ENCODE measurements at places on chromosomes 1 and 21.

GRCh38 chr1:215479567-215479966 is 87.5 kb upstream of the KCTD3 start:
- DNase-seq = no peak

DNA sequence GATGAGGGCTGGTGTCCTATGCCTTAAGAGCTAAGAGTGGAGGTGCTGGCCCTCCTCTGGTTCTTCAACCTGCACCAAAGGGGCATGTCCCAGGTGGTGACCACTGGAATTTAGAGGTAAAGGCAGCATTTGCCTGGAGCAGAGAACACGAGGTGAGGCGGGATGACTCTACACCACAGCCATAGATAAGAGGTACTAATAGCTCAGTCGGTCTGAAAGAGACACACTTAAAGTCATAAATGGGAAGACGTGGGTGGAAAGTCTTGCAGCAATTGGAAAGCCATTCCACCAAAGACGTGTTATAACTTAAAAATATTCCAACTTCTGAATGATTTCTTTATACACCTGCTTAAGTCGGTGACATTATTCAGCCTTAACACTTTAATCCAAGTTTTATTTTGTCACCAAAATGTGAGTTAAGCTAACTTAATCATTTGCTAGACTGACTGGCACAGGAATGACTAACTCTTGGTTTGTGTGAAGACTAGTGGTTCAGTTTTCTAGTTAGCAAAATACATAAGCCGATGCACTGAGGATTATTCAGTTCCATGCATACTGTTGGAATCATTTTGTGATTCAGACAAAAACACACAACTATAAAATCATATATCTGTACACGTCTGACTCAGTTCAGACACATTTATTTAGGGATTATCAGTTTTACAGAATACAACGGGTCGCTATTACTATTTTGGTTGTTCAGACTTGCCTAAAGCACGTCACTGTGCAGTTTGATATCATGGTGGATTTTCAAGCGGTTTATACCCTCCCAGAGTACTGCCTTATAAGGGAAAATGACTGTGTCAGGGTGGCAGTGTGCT is 4.6 kb upstream of the ETS2 start:
- DNase-seq = no peak

GRCh38 chr1:237000191-237000590 is 4.0 kb downstream of the MT1HL1 start:
- no peak for DNase-seq

- no peak for DNase-seq
Measured at GRCh38 chr1:209191262-209191634, 392.3 kb upstream of the CAMK1G start.

DNA sequence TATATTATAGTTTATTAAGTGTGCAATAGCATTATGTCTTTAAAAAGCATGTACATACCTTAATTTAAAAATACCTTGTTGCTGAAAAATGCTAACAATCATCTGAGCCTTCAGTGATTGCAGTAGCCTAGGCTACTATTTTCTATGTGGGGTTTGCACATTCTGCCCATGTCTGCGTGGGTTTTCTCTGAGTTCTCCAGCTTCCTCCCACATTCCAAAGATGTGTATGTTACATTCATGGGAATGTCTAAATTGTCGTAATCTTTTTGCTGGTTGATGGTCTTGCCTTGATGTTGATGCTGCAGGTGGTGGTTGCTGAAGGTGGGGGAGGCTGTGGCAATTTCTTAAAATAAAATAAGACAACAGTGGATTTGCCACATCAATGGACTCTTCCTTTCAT is 12.5 kb downstream of the AADACL3 start:
- no peak for DNase-seq

DNA sequence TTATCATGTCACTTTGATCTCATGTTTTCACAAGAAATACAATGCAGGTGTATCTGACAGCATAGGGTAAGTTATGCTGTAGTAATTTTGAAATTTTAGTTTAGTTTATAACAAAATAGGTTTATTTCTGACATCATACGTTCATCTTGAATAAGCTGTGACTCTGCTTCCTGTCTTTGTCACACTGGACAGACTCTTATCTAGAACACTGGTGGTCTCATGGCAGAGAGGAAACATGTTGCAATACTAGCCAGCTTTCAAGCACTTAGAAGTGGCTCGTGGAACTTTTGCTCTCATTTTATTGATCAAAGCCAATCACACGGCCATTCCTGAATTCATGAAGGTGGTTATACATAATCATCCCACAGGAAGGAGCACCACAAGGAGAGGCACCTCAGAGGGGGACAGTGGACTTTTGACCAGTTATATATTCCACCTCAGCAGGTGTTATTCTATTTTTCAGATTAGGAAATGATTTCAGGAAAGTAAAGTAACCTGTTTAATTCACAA is 46.5 kb downstream of the CYP2J2 start:
- DNase-seq = no peak

DNA sequence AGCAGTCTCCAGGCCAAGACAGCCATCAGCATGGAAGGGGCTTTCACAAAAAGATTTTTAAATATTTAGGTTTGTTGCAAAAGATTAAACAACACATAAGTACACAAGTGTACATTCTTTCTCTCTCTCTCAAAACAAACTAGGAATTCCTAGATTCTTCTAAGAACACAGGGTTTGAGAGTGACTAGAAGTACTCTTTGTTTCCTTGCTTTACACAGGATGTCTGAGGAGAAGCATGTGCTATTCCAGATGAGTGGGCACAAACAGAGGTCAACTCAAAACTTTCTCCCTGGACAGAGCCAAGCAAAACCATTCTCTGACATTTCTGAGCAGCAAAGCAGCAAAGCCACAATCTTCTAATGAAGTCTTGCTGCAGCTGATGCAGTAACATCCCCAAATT is 210.6 kb upstream of the HOOK1 start:
- DNase-seq = no peak

DNA sequence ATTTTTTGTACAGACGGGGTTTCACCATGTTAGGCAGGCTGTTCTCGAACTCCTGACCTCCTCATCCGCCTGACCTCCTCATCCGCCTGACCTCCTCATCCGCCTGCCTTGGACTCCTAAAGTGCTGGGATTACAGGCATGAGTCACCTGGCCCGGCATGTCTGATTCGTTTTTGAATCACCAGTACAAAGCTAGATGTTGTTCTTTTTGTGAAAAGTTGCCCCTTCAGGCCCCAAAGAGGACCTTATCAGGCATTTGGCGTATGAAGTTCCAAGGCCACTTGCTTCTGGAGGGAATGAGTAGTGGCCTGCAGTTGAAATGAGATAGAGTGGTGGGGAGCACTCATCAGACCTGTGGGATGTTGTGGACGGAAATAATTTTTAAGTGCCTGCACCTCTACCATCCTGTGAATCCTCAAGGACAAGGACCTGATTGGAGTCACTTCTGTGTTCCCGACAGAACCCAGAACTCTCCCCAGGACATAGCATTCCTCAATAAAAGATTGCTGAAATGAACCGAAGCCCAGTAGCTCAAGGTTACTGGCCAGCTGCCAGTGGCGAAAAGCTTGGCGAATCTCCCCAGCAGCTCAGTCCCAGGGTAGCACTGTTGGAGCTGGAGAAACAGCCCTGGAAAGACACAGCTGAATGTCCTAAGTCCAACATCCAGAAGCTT is 50.1 kb downstream of the NDUFS5 start:
- no peak for DNase-seq

DNA sequence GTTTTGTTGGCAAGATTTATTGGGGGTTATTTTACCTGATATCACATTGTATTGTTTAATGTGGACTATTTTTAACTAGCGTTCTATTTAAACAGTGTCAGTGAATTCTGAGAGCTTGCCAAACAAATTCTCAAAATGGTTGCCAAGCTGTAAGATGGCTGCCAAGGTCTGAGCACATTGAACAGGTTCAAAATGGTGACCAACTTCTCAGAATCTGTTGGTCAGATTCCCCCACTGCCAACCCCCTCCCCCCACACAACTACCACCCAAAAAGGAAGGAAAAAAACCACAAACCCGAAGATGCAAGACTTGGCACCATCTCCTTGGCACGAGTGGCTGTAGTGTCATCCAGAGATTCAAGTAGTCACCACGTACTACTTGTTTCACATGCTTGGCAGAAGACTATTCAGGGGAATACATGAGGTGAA is 159.1 kb downstream of the NFIA start:
- DNase-seq = no peak

DNA sequence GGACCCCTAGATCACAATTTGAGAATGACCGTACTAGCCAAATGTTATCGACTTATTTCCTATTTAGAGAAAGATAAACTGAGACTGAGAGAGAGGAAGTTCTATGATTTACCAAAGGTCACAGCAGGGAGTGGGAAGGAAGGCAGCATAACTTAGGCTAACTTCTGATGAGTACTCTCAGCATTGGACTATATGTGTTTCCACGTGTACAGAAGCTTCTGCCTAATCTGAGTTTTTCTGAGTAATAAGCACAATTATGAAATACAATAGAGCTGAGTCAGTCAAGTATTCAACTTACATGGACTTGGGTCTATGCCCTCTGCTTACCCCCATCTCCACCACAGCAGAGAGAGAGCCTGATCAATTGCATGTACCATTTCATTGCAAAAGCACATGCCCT is 88.1 kb upstream of the HIVEP3 start:
- DNase-seq = no peak

DNA sequence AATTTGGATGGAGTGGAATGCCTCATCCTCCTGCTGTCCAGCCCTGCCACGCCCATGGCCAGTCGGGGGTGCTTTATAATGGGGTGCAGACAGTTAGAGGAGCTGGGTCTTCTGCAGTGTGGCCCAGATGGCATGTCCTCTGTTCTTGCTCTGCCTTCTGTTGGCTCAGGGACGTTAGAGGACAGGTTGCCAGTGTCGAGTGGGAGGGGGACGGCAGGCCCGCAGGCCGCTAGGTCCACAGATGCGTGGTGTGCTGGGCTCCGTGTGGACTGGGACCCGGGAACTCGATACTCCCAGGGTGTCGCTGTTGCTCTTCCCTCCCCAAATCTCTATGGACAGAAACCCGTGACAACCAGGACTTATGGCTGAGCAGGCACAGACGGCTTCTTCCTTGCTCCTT is 33.3 kb downstream of the SIM2 start:
- DNase-seq = no peak

GRCh38 chr1:66132324-66132723 is 339.6 kb downstream of the PDE4B start:
- DNase-seq = no peak

Data from stimulated activated CD8-positive, alpha-beta memory T cell treated with anti-CD3 and anti-CD28 coated beads, Interleukin-15, amount 100 ng/mL, for 4 hours (primary cell).